ENCODE measurements at places on chromosomes 2 and 18.

DNA sequence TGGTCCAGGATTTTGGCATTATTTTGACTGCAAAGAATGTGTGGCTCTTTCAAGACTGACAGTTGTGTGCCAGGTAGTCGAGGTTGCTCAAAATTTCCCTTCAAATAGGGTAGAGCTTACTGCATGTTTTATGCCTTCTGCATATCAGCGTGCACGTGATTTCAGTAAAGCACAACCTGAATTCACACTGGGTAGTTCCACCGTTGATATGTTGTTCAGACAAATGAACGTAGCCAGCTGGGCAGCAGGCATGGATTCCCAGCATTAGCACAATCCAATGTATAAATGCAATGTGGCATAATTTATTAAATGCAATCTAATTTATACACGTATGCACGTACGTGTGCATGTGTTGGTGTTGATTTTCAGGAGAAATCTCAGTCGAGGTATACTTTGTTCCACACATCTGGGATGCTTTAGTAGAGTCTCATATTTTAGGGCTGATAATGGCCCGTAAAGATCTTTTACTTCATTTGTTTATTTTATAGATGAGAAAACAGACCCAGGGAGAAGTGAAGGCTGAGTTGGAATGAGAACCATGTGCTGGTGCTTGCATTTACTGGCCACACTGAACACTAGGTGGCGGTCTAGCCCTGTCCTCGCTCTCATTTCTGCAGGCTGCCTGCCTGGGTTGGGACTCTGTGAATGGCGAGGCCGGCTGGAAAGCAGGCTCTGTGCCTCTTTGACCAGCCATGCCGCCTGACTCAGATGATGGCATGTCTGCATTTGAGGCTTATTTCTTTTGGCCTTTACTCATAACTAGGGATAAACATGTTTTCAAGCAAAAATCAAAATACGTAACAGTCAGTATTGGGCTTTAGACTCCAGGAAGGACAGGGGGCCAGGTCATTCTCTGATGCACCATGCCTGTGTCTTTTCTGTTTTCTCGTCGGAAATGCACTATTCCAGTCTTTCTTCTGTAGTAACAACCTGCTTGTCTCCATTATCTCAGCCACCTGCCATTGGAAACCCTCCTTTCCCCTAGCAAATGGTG, 120.4 kb downstream of the RNF144A start:
- DNase-seq: peak; percentile 69

DNA sequence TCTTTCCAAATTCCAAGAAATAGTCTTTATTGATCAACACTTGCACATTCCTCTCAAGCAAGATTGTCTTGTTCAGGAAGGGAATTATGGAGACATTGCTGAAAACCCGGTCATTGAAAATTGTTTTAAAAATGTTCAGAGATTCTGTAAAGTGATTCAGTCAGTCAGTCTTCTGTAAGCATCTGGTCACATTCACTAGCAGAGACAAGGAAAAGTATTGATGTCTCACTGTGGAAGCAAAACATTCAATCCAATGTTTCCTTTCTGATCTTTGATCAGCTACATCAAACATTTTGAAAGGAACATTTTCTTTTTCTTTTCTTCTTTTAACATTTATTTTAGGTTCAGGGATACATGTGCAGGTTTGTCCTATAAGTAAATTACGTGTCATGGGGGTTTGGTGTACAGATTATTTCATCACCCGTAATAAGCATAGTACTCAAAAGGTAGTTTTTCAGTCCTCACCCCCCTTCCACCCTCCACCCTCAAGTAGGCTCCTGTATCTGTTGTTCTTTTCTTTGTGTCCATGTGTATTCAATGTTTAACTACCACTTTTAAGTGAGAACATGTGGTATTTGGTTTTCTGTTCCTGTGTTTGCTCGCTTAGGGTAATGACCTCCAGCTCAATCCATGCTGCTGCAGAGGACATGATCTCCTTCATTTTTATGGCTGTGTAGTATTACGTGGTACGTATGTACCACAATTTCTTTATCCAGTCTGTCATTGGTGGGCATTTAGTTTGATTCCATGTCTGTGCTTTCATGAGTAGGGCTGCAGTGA, 61.2 kb downstream of the CTNNA2 start:
- no peak for DNase-seq

- no peak for DNase-seq
These were observed 45.4 kb upstream of the SPP2 start for GRCh38 chr2:234005126-234005525.

DNA sequence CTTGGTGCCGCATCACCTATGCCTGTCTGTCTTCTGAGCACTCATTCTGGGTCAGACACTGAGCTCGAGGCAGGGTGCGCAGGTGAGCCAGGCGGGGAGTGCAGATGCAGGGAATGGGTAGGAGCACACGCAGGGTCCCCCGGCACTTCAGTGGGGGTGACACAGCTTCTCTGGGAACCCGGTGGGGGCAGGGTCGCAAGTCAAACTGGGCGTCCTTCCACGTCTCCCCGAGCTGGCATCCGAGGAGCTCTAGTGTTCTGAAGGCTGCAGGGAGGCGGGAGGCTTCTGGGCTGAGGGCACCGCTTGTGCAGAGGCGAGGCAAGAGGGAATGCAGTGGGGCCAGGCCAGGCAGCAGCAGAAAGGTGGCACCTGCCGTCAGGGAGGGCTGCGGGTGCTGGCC, 86.0 kb downstream of the DGKD start:
- no peak for DNase-seq

GRCh38 chr2:37387148-37387835, 42.9 kb downstream of the QPCT start:
- no peak for DNase-seq

- DNase-seq: no peak
These were observed 28.4 kb downstream of the CPS1 start for GRCh38 chr2:210584834-210585233.

- peak; percentile 38 for DNase-seq
These were observed 806 bp downstream of the RFX8 start for GRCh38 chr2:101473911-101474701.

DNA sequence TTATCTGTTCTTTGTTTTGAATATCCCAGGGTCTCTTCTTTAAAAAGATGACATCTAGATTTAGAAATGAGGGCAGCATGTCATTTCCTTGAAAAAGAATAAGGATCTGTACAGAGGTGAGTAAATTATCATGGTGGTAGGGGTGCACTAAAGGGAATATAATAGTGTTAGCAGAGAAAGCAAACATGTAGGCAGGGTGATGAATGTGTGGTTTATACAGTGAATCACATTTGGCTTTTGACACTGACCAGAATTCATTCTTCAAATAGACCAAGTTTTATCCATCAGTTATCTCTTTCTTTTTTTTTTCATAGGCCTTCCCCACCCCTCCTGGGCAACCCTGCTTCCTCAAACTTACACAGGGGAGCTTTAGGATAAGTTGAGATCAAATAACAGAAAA, 184.5 kb upstream of the LRP1B start:
- no peak for DNase-seq

Data from occipital lobe (tissue), 3 donors.